ENCODE measurements at places on chromosomes 3 and 15.

DNA sequence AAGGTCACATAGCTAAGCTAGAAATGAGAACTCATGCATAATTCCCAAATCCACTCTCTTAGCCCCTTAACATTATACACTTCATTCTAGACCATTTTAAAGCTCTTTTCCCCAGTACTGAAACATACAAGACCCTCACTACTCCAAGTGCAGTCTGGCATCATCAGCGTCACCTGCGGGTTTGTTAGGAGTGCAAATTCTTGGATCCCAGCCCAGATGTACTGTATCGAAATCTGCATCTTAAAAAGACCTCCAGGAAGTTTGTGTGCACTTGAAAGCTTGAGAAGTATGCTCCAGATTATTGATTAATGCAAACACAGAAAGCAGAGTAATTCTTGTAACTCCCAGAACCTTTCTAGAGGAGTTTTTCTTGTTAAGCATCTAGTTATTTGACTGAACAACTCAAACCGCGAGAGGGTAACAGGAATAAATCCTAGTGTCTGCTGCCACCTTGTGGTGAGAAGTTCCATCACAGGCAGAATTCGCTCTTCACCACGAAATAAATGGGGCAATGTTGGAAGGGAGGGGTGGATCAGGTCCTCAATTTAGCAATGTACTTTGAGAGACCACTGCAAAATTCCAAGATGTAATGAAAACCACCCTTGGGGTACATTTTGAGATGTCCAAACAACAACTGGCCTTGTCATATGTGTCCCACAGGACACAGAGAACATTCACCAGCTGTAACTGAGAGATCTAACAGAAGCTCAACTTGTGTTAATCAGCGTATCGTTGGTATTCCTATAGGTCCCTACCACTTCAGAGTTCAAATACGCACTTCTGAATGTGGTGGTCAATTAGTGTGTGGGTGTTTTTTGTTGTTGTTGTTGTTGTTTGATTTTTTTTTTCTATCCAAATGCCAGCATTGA, 583 bp upstream of the C3orf49 start:
- DNase-seq: peak; percentile 21

GRCh38 chr3:59654480-59655417, 604.9 kb upstream of the CFAP20DC start:
- DNase-seq: no peak

GRCh38 chr3:175948041-175948440, 1088.9 kb downstream of the NAALADL2 start:
- DNase-seq: no peak

GRCh38 chr15:63080634-63081250, 38.2 kb downstream of the TPM1 start:
- no peak for DNase-seq

- DNase-seq: no peak
Observed at GRCh38 chr15:36399276-36399675, 180.2 kb upstream of the CDIN1 start.

DNA sequence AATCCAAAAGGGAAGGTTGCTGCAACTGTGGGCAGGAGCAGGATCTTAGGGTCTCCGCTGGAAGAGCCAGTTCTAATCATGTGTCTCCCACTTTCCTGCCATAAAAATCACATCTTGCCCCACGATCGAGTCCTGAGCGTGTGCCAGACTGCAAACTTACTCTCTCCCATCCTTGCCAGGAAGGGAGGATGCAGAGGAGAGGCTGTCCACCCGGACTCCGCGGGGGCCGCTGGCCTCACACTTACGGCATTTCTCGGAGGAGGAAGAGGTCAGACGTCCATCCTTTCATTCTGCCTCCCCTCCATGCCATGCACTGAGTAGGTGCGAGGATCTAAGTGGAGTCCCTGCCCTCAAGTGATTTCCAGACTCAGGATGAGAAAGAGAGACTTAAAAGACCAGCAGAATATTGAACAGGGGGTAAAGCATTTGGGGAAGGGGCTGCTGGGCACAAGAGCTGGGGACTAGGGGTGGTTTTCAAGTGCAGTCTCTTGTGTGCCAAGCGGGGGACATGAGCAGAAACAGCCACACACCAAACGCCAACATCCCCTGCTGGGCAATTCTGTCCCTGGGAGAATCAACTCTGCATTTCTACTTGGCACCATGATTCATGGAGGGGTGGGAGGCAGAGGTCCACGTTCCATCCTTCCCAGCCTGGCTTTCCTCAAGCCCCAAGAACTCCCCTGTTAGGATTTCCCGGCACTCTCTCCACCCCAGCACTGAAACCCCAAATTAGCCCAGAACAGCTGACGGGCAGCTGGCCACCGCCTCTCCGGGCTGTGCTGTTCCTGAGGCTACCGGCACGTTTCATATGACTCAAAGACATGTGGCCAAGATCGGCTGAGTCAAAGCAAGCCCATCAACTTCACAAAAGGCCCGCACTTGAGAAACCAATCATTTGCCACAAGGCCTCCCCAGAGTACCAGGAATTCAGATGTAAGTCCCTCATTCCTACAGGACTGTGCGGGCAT, 11.6 kb downstream of the OXTR start:
- DNase-seq: no peak

- no peak for DNase-seq
Observed at GRCh38 chr15:69610858-69611257, 158.2 kb downstream of the RPLP1 start.

DNA sequence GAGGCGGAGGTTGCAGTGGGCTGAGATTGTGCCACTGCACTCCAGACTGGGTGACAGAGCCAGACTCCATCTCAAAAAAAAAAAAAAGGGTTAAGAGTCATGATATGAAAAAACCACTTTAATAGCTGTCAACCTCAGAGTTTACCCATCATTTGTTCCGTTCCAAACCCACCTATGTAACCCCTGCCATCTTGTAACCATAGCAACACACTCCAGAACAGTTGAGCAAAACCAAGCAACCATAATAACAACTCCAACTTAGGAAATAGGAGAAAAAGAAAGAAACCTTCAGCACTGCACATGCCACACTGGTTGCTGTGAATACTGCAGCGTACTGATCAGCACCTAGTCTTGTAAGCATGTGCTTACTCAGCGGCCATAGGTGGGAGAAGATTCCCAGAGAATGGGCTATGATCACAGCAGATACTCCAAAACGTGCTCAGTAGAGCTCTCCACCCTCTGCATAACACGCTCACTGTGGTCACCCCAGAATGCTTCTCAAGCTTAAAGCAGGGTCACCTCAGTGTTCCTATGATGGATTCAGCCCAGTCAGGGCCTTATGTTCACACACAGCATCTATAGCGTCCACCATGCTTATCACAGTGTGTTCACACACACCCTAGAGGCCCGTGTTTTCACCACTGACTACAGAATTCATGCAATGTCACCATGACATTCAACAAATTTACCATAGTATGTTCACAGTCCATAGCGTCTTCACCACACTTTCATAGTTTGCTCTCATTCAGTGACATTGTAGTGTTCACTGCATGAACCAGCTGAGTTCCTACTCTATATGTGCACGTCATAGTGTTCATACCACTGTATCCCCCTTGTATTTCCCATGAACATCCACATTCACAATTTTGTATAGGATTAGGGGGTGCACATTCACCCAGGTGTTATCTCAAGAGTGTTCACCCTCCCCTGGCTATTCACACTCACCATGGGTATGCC, 6.5 kb upstream of the CILP start:
- no peak for DNase-seq

- no peak for DNase-seq
Observed at GRCh38 chr3:10437272-10437994, 68.0 kb downstream of the ATP2B2 start.

- no peak for DNase-seq
Observed at GRCh38 chr3:152574461-152575079, 260.4 kb upstream of the P2RY1 start.

GRCh38 chr3:73787620-73788019, 162.9 kb upstream of the PDZRN3 start:
- DNase-seq: no peak

DNA sequence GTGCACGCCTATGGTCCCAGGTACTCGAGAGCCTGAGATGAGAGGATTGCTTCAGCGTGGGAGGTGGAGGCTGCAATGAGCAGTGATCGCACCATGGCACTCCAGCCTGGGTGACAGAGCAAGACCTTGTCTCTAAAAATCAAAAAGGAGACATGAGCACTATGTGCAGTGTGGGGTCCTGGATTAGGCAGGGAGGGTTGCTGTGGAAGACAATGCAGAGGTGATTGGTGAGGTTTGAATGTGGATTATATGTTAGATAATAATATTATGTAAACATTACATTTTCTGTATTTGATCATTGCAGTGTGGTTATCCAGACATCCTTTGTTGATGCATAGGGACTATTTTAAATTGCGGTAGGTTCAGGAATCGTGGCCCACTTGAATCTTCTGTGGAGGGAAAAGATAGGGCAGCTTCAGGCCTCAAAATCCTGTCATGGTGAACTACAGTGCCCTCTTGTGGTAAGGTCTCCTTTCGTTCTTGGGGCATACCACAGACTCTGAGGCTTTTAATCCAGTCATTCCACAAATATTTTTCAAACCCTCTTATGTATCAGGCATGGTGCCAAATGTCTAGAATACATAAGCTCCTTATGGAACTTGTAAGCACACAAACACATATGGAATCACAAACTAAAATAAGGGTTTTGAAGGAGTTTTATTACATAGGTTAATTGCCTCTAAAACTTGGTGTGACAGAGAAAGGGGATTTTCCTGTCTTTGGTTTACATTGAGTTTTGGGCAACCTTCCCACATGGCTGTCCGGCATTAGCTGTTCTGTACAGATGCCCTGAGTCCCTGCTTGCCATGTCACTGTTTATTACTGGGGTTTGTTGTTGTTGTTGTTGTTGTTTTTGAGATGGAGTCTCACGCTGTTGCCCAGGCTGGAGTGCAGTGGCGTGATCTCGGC, 37.7 kb downstream of the GPD1L start:
- no peak for DNase-seq

GRCh38 chr3:128237348-128238183, 84.3 kb downstream of the EEFSEC start:
- no peak for DNase-seq

GRCh38 chr15:96416934-96417759, 86.6 kb downstream of the NR2F2 start:
- DNase-seq: no peak

GRCh38 chr3:120196333-120196732, 88.7 kb downstream of the GPR156 start:
- no peak for DNase-seq

- DNase-seq: no peak
Observed at GRCh38 chr3:37041546-37042195, 48.4 kb downstream of the MLH1 start.

GRCh38 chr15:99788156-99788555, 54.9 kb upstream of the LYSMD4 start:
- no peak for DNase-seq
